Caki2 (cell line): ENCODE measurements at places on chromosomes 16 and 17.

GRCh38 chr17:9028988-9029570, 7.8 kb downstream of the NTN1 start:
- no peak for DNase-seq

- DNase-seq: no peak
These were observed 224.3 kb upstream of the EEF2KMT start for GRCh38 chr16:5321930-5322329.

DNA sequence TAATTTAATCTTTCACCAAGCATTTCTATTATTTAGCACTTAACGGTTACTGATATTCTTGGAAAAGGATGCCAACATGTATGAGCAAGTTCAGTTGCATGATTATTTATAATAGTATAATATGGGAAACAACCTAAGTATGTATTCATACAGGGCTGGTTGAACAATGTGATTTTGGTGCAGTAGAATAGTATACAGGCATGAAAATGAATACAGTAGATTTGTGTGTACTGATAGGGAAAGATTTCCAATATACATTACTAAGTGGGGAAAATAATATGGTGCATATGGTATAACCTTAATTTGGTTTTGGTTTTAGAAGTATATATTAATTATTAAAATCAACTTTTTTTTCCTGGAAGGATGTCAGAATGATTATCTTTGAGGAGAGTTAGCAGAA, 109.1 kb downstream of the SPECC1 start:
- no peak for DNase-seq

DNA sequence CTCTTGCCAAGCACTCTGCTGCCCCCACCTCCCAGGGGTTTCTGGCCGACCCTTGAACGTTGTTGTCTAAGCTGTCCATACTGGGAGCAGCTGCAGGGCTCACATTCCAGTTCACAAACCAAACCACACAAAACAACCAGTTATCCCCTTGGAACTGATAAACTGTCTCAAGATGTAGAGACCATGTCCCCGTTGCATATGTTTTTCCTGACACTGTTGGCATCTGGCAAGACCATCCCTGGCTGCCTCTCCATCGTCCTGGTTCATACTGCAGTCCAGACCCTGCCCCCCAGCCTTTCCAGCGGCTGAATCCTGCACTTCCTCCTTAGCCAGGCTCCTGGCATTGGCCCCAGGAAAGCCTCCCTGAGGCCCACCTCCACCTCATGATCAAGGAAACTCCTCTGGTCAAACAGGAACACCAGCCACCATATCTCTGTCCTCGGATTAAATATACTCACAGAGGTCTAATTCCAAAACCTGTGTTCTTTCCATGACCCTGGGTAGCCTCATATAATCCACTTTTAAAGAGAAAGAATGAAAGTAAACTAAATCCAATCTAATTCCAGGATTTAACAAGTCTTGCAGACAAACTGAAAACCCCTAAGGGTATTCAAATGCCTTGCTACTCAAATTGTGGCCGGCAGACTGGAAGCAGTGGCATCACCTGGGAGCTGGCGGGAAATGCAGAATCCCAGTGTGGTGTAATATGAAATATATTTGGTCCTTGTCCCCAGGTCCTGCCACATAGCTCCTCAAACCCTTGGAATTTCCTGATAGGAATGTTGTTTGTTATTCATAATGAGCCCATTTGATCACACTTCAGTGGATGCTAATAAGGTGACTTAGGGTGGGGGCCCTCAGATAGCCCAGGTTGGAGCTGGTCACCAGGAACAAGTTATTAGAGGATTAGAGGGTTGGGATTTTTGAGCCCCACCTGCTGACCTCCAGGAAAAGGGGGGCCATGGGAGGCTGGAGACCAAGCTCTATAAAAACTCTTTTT, 14.2 kb downstream of the GAS7 start:
- DNase-seq: no peak

GRCh38 chr16:3643095-3643730, 11.3 kb upstream of the DNASE1 start:
- no peak for DNase-seq

DNA sequence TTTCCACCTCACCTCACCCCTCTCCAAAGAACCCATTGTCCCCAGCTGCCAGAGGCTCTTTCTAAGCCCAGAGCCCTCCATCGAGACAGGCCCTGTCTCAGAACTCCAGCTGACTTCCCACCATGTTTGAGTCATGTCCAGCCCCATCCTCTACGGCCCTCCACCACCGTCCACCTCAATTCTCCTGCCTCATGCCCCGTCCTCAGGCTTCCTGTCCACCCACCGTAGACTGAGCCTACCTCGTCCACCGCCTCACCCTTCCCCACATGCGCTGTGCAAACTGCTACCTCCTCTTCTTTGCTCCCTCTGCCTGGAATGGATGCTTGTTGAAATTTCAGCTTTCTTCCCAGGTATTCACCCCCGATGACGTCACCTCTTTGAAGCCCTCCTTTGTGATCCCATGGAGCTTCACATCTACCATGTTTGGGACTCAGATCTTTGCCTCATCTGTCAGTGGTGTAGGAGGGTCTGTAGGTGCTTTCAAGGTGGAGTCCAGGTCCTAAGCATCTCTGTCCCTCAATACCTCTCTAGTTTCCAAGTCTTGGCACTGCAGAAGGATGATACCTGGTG, 149.0 kb downstream of the MRM1 start:
- no peak for DNase-seq

DNA sequence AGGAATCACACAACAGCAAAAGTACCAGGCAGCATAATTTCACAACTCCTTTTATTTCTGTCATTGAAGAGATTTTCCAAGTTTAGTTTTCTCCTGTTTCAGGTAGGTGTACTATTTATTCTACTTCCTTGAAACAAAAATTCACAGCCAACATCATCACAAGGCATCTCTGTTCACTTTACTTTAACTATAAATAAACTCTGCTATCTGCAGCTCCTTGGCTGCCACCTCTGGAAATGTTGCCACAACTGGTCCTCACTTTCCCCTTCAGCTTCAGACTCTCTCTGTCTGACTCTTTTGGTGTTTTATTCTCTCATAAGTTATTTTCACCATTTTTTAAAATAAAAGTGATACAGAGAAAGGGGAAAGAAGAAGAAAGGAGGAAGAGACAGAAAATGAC, 27.9 kb upstream of the KIF2B start:
- DNase-seq: no peak

- no peak for DNase-seq
These were observed 31.3 kb upstream of the TNS4 start for GRCh38 chr17:40532520-40533253.

- DNase-seq: no peak
These were observed 22.7 kb downstream of the BCO1 start for GRCh38 chr16:81261049-81261648.

GRCh38 chr16:65546353-65546791, 424.5 kb upstream of the CDH11 start:
- DNase-seq: no peak

- DNase-seq: no peak
These were observed 10.4 kb downstream of the HSD17B2 start for GRCh38 chr16:82045465-82045864.

GRCh38 chr17:1005361-1005946, 8.5 kb downstream of the TIMM22 start:
- no peak for DNase-seq

DNA sequence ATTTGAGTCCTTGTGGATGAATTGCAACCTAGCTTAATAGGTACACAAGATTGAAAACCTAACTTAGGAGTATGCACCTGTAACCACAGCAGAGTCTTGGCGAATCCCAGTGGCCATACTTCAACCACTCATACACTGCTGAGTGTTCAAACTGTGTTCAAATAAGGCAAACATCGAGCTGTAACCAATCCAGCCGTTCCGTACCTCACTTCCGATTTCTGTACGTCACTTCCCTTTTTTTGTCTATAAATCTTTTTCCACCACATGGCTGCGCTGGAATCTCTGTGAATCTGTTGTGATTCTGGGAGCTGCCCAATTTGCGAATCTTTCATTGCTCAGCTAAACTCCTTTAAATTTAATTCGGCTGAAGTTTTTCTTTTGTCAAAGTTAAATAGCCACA, 190.6 kb downstream of the MAF start:
- no peak for DNase-seq

- DNase-seq: no peak
These were observed 123.5 kb upstream of the ZFHX3 start for GRCh38 chr16:73171380-73171779.
